ENCODE measurements at places on chromosomes 11 and 22.

GRCh38 chr11:92791886-92792285 lies 177.6 kb upstream of the MTNR1B start:
- no peak for DNase-seq

GRCh38 chr22:49600891-49601431 lies 226.7 kb downstream of the BRD1 start:
- no peak for DNase-seq

- DNase-seq = no peak
Measured at GRCh38 chr11:8201644-8202365, 33.0 kb upstream of the RIC3 start.

- no peak for DNase-seq
Measured at GRCh38 chr11:61775606-61776554, 16.5 kb downstream of the TMEM258 start.

All from CD4-positive, alpha-beta memory T cell (primary cell).